ENCODE measurements at places on chromosomes 5 and 9. TPM values are rescaled to one million over a fixed set of nuclear protein-coding genes. Genes with fewer than 3 reads are reported as not detected.
A peak's percentile ranks its signal among the peaks of the same experiment; 100 is the strongest.

DNA sequence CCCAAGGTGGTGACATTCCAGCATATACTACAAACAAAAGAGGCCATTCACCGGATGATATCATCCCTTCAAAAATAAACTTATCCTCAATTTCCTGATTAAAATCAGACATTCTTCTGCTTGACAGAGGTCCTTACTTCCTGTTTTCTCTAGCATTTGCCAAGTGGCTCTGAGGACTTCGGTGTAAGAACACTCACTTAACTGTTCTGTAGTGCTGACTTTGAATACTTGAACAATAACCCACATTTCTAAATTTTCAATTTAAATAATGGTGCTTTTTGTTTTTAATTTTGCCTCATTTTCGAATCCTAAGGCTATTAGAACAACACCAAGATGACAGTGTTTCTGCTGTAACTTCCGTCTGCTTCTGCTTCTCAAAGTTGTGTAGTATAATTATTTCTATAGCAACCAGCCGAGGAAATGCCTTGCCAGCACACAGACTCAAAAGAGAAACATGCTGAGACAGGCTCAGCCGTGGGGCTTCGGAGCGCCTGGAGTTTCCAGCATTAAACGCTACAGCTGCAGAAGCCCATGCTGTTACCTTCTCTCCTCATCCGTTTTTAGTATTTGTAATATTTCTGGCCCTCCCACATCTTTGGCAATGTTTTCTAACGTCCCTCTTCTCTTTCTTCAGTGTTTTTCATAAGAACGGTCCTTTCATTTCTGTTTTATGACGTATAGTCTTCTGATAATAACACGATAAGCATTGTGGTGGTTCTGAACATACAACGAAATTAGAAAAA is 19.5 kb upstream of the ANXA1 start:
- DNase-seq = peak; percentile 85

- no peak for DNase-seq
These were observed 92.2 kb downstream of the ZNF462 start for GRCh38 chr9:106954974-106955850.

GRCh38 chr5:142326480-142326938 is 1.7 kb upstream of the SPRY4 start:
- DNase-seq = no peak

PCDHB3 gene
- polyA plus RNA-seq = 0.10 TPM

SPATA31A3 gene
- polyA plus RNA-seq = not detected

PCDHAC2 gene
- polyA plus RNA-seq = not detected

LCN1 gene
- not detected for polyA plus RNA-seq

DNA sequence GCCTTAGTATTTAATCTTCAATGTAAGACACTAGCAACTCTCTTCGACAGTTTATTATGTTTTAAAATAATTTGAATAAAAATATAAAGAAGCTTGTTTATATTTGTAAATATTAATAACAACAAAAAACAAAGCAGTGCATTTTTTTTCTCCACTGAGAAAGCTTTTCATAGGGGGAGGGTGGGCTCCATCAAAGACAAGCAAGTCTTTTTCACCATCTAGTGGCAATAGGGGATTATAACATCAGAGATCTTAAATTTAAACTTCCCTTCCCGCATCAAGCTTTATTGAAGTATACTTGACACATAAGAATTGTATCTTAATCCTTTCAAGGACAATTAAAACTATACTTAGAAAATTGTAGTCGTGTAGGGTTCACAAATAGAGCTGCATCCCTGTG is 9.3 kb upstream of the OR13F1 start:
- DNase-seq = no peak

OLFML2A gene
- 4.7 TPM for polyA plus RNA-seq

ZFP37 gene
- polyA plus RNA-seq = 0.84 TPM

- DNase-seq = no peak
These were observed 15.7 kb downstream of the LPCAT1 start for GRCh38 chr5:1507961-1508658.

GRCh38 chr9:72305102-72305546 is 59.9 kb downstream of the ZFAND5 start:
- peak; percentile 92 for DNase-seq

- DNase-seq = peak; percentile 13
These were observed 1.2 kb downstream of the FBXL17 start for GRCh38 chr5:108380531-108381349.

GPR151 gene
- not detected for polyA plus RNA-seq

DNA sequence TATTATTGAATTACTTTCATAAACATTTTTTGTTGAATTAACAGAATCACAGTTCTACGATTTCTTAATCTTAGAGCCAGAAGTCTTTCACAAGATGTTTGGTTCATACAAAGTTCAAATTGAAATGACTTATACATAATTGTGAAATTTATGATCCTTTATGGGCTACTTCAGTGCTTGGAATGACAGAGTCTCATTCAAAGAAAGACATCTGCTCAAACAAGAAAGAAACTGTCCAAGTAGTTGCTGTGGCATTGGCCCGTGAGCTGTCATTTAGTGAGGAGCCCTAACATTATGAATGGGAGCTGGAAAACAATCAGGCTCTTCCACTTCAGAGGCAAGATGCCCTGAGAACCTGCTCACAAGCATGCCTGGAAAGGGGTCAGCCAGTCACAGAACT is 63.4 kb downstream of the AUH start:
- DNase-seq = peak; percentile 55

PARP8 gene
- 6.9 TPM for polyA plus RNA-seq

DNA sequence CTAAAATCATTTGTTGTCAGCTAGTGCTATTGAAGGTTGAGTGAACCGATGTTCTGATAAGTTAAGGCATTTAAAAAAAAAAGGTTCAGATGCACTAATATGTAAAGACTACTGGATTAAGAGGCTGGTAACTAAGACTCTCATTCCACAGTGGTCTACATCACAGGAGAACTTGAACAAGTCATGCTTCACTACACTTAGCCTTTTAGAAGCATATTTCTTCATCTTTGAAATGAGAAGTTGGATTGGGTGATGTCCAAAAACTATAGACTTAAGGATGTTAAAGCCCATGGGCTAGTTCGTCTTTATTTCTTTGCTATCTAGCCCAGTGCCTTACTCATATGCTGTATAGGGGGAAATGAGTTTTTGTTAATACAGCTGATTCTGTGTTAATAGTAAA is 107.2 kb downstream of the NDUFS4 start:
- DNase-seq = no peak

NTRK2 gene
- 0.02 TPM for polyA plus RNA-seq

DNA sequence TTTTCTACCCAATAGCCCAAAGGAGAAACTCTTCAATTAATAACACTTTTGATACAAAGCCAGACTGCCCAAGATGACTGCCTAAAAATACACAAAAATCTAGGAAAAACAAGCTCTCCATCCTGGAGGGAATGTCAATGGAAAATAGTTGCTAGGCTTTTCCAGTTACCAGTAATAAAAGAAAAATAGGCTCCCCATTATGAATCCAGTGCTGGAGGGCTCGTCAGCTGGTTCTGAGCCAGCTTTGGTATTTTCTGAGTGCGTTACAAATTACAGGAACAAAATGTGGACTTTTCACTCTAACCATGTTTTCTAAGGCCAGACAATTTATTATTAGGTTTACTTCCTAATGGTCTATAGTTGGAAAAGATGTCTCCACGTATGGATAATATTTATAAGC is 414.5 kb downstream of the ACTL7B start:
- no peak for DNase-seq

DNA sequence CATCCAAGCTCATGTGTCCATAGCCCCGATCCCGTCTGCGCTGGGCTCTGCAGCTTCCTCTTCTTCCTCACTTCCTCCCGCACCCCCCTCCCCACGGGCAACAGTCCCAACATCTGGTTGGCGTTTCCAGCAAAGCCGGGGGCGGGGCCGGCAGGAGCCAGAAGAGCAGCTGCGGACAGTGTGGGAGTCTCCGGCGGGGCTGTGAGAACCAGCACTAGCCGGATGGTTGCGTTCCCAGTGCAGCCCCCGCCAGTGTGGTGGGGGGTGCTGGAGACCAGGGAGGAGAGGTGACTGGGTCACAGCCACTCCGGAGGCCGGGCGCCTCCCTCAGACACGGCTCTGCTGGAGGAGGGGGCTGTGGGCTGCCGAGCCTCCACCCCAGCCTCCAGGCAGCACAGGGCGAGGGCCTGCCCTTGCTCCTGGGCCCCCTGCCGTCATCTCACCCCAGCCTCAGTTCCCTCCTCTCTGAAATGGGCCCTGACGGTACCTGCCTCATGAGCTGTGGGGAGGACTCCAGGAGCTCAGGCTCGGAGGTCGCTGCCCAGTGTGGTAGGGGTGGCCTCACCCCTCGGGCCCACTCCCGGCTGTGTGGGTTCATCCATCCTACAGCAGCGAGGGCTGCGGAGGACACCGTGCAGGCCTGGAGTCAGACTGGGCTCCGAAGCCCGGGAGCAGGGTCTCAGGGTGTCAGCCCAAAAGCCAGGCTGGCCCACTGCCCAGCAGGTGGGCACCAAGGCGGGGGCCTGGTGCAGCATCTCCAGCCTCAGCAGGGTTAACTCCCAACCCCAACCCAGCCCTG is 41.5 kb upstream of the NOTCH1 start:
- DNase-seq = peak; percentile 48

GRCh38 chr9:124894741-124895170 is 32.8 kb downstream of the ARPC5L start:
- peak; percentile 55 for DNase-seq

- peak; percentile 88 for DNase-seq
These were observed 95.6 kb downstream of the ARSB start for GRCh38 chr5:78889369-78890140.

Data from IMR-90 (cell line).